CD4-positive, alpha-beta T cell treated with Interleukin-17A for 1 hour (primary cell): ENCODE measurements at places on chromosomes 3 and 15.

GRCh38 chr3:133699467-133699866, 37.7 kb upstream of the TOPBP1 start:
- DNase-seq, result no peak

DNA sequence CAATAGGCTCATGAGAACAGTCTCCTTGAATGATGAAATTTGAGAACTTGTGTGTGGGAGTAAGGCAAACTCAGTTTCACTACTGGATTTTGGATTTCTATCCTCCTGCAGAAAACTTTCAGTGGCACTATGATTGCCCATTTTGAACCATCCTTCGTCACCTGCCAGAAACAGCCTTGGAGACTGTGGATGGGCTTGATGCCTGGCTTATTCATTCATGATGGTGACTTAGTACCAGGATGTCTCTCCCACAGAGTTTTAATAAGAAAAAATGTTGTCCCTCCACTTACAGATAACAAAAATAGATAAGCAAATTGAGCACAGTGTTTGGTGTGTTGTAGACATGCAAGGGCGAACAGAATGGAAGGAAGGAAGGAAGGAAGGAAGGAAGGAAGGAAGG, 53.5 kb upstream of the CPNE4 start:
- no peak for DNase-seq

DNA sequence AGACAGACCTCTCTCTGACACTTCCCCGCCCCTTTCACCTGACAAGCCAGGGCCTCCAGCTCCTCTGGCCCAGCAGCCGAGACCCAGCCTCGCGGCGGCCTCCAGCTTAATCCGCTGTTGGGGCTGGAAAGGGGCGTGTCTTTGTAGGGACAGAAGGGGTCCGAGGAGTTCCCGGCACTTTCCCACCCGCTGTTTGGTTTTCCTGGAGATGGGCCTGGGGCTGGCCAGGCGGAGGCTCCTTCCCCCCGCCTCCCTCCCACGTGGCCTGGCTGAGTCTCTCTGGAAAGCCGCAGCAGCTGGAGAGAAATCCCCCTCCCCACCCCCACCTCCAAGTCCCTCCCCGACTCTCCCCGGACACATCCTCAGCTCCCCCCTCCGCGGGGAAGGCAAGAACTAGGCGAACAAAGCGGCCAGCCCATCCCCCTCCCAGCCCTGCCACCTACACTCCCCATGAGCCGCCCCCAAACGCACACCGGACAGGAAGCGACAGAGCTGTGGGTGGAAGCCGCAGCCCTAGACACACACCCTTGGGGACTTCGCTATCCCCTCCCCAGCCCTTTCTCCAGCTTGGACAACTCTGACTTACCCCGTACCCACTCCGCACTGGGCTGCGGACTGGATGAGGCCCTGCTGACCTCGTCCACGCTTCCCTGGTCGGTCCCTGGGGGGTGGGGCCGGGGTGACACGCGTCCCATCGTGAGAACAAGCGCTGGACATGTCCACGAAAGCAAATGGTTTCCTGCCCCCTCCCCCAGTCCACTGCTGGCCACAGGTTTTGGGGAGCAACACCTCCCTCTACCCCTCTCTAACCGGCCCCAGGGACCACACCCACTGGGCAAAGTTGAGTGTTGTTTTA, 1.2 kb downstream of the IGDCC4 start:
- no peak for DNase-seq

DNA sequence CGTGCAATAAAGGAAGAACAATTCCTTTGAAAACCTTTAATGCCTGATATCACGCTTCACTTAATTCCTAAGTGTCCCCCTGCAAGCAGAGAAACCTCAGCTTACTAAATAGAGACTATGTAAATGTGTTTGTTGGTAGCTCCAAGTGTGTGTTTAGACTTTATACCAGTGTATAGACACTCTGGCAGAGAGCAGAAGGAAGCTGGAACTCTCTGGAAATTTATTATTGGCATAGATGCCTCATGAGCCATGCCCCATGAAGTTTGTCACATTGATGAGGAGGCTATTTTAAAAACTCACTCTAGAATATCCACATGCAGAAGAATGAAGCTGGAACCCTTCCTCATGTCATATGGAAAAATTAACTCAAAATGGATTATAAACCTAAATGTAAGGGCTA, 99.9 kb downstream of the THRB start:
- DNase-seq, result no peak

- no peak for DNase-seq
These were observed 43.2 kb upstream of the RPL35A start for GRCh38 chr3:197906850-197907187.

- DNase-seq, result no peak
These were observed 437.3 kb downstream of the TBL1XR1 start for GRCh38 chr3:176759815-176760506.

GRCh38 chr3:25532431-25533162, 104.5 kb downstream of the RARB start:
- DNase-seq, result no peak

- DNase-seq, result no peak
These were observed 414.6 kb upstream of the TBL1XR1 start for GRCh38 chr3:177611752-177612334.

- DNase-seq, result no peak
These were observed 126.0 kb downstream of the FMN1 start for GRCh38 chr15:33068511-33068990.

DNA sequence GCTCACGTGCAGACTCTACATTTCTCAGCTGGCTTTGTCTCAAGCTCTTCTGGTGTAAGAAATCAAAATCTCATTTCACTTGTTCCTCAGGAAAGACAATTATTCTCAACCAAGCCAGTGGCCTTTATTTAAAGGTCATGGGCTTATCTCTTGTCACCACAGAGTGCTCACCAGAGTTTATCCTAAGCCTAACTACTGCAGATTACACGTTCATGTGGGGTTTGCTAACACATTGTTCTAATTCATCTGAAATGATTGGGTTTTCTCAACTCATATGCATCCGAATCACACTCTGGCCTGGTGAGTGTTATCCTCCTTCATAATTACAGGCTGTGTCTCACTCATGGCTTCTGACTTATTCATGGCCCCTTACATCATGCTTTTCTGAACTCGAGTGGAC, 83.3 kb upstream of the TSC22D2 start:
- no peak for DNase-seq

GRCh38 chr15:35992791-35993190, 446.8 kb upstream of the DPH6 start:
- no peak for DNase-seq

GRCh38 chr15:42045211-42045615, 24.4 kb upstream of the PLA2G4E start:
- no peak for DNase-seq

- no peak for DNase-seq
These were observed 156.9 kb downstream of the MEX3B start for GRCh38 chr15:81888748-81889484.

DNA sequence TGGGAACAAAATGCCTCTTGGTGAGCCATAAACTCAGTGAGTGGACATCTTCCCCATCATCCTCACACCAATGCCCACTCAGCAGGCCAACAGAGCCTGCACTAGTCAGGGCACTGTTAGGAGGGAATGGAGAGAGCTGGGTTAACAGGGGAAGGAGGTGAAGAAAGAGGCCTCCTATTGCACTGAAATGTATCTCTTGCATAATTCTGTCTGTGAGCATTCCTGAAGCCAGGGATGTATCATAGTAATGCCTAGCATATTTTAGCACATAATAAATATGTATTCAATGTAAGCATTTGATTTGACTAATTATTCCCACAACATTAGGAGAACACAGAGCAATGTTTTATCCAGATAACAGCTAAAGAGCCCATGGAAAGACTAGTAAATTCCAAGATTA, 81.2 kb downstream of the ANO10 start:
- DNase-seq, result no peak

DNA sequence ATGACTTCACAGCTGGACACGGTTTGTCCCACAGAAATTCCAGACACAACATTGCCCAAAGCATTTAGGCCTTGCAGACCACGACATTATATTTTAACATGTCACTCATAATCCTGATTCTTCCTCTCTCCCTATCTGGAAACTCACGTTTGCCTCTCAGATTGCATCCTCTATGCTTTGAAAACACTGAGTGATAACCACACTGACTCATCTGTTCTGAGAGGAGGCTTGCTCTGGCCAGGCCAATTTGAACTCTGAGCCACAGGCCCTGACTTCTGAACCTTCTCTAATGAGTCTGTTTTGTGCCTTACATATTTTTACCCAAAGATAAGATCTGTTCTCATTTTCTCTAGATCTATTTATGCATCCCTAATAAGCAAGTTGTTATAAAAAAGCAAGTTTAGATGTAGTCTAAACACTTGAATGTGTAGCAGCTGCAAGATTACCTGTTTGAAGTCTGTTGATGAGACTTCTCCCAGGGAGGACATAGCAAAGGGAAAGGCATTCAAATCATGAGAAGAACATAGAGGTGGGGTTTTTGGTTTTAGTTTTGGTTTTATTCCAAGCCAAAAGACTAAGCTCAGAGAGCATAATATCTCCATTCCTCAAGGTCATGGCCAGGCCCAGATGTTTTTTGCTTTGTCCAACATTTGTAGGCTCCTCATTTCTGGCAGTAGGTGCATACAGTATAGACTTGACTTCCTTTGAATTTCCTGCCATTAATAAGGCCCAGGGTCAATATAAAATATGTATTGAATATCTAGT, 234.4 kb upstream of the LRTM1 start:
- no peak for DNase-seq

- DNase-seq, result peak; percentile 70
These were observed 37.2 kb downstream of the BHLHE40 start for GRCh38 chr3:5016211-5017161.

GRCh38 chr3:52866427-52866826, 30.9 kb downstream of the STIMATE start:
- DNase-seq, result no peak

DNA sequence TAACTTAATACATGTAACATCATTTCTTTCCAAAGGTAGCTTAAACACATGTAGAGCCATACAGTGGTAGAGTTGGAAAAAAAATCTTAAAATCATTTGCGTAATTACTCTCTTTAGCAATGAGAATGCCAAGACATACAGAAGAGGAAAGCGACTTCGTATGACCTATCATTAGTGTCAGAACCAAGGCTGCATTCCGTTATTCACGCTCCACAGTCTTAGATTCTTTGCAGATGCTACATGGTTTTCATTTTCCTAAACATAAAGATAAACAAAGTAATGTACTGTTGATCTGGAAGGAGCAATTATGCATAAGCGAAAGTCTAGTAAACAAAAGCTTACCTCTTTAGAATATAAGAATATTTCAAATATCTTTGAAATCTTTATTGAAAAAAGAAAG, 410.3 kb upstream of the TPRG1 start:
- no peak for DNase-seq

DNA sequence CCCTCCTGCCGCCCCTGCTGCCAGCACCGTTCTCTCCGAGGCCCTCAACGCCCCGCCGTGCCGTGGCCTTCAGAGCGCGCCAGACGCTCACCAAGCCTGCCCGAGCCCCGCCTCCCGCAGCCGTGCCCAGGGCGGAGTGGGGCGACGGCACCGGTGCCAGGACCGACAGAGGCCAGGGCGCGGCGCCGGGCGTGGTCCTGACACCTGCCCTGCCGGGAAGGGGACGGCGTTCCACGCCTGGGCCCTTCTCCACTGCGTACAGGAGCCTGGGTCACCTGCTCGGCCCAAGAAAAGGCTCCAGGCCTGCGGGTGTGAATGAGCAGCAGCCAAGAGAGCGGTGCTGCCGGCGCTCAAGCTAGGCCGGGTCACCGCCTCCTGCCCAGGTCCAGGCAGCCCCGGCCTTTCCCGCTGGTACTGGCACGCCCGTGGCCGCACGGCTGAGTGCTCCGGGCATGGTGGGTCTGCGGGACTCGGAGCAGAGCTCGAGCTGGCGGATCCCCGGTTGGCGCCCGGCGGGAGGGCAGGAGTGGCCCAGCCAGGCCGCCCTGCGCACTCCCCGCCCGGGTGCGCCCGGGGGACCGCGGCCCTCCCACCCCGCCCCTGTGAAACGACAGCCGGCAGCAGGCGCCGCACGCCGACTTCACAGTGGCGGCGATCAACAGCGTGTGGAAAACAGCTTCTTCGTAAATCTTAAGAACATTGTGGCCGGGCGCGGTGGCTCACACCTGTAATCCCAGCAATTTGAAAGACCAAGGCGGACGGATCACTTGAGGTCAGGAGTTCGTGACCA, 4.2 kb downstream of the OCA2 start:
- no peak for DNase-seq

DNA sequence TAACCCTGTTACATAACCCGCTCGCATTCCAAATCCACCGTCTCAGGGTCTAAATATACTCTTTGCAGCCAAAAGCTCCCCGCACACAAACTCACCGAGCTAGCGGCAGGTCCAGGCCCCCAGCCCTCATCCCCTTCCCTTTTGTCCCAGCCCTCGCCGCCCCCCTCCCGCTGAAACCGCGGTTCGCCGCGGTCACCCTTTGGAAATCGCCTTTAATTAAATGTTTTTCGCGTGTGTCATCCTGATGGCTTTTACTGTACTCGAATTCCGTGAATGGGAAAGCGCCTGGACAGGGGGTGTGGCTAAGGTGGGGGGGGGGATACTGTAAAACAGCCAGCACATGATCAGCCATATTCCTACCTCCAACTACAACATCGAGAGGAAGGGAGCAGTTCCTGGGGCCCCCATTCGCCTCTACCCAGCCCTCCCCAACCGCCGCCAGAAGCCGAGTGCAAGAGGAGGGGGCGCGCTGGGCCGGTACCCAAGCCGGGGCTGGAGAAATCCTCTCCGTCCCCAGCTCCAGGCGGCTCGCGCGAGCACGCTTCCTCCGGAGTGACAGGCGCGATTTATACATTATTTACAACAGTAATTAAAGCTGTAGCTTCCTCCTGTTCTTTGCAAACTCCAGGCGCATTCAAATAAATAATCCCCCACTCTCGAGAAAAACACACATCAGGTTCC, 1.7 kb downstream of the RORA start:
- no peak for DNase-seq

DNA sequence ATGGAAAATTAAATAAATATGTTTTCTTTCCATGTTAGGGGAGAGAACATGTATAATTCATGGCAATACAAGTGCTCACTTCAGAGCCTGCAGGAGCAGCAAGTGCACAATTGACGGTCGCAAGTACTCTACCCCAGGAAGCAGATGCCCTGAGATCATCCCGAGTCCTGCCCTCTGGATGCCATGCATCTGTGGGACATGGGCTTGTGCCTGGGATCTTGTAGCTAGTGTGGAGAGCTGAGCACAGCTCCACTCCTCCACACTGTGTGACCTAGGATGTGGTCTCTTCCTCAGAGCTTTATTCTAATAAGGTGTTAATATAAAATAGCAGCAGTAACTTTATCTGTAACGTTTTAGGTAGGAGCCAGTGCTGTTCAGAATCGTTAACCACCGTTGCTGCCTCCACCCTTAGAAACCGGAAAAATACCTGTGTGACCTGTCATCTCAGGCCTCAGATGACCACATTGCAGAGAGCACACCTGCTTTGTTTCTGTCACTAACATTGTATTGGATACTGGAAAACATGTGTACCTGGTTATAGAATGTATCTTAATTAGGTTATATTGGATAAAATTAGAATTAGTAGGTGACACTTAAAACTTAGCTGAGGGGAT, 105.0 kb upstream of the GOLGA6L6 start:
- no peak for DNase-seq

DNA sequence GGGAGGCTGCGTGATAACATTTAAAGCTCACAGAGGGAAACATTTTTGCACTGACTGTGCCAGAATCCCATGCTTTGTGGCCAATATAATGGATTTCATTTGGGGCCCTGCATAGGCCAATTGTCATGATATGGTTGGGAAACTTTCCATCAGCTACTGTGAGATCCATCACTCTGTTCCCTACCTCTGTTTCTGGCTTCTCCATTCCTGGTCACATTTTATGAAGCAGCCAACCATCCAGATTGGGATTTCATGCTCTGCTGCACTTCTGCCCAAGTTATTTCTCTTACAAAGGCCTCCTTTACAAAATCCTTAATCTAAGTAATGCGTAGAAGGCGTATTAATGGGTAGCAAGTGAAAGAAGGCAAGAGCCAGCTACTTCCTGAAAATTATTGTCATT, 221.1 kb downstream of the LRTM1 start:
- no peak for DNase-seq

GRCh38 chr3:45218578-45219390, 7.3 kb downstream of the TMEM158 start:
- no peak for DNase-seq
